Sigmoid colon (tissue), 7 donors: ENCODE measurements at places on chromosomes 13 and 19. TPM values are rescaled to one million over a fixed set of nuclear protein-coding genes. Genes with fewer than 3 reads are reported as not detected.

The KLK8 gene
- total RNA-seq = not detected

The CERS1 gene
- total RNA-seq = 3.6 TPM

The WIZ gene
- total RNA-seq = 36.7 TPM

The CPB2 gene
- not detected for total RNA-seq

The APC2 gene
- under 0.01 TPM for total RNA-seq

The KLF1 gene
- total RNA-seq = not detected

The GPR12 gene
- total RNA-seq = 0.16 TPM

The LAIR1 gene
- 4.4 TPM for total RNA-seq

The ATP8A2 gene
- 1.2 TPM for total RNA-seq

The KIR2DL4 gene
- not detected for total RNA-seq

The SLC5A5 gene
- not detected for total RNA-seq

The ADM5 gene
- 1.4 TPM for total RNA-seq

The CCNA1 gene
- total RNA-seq = 1.4 TPM

The IL12RB1 gene
- 0.99 TPM for total RNA-seq

The LTBP4 gene
- 151 TPM for total RNA-seq

The KLF16 gene
- 10.3 TPM for total RNA-seq

The RGL3 gene
- total RNA-seq = 2.0 TPM

The ZNF442 gene
- 3.2 TPM for total RNA-seq

The METTL21C gene
- not detected for total RNA-seq

The PTPRH gene
- 4.3 TPM for total RNA-seq

The PLPP2 gene
- 3.0 TPM for total RNA-seq

The KIR2DL3 gene
- total RNA-seq = not detected

The ARID3A gene
- total RNA-seq = 3.7 TPM

The GIPR gene
- not detected for total RNA-seq

The MUC16 gene
- not detected for total RNA-seq

The DMKN gene
- 39.0 TPM for total RNA-seq

The ZIK1 gene
- total RNA-seq = 5.4 TPM

The MAP4K1 gene
- total RNA-seq = 1.2 TPM

The VSTM1 gene
- not detected for total RNA-seq

The DYRK1B gene
- 8.6 TPM for total RNA-seq

The NLRP5 gene
- total RNA-seq = not detected

The PSG11 gene
- not detected for total RNA-seq

The IGFL2 gene
- 1.8 TPM for total RNA-seq

The UPK1A gene
- total RNA-seq = not detected

The ALDH16A1 gene
- 15.0 TPM for total RNA-seq

The TSSK6 gene
- total RNA-seq = 1.6 TPM

The PGLYRP1 gene
- total RNA-seq = not detected

The SHISA7 gene
- total RNA-seq = 0.41 TPM
